Inflammatory macrophage (primary cell): ENCODE measurements at places on chromosomes 12 and 14.

GRCh38 chr12:70686299-70686698, 49.1 kb upstream of the PTPRB start:
- DNase-seq: no peak

GRCh38 chr12:57261428-57261865, 10.5 kb upstream of the STAC3 start:
- DNase-seq: no peak

- DNase-seq: no peak
These were observed 158.8 kb downstream of the TMTC3 start for GRCh38 chr12:88300931-88301330.

- DNase-seq: no peak
These were observed 40.4 kb upstream of the PPP2R5C start for GRCh38 chr14:101721111-101721510.

- no peak for DNase-seq
These were observed 94.1 kb upstream of the TMPO start for GRCh38 chr12:98421316-98421715.

GRCh38 chr14:61475316-61475715, 153.9 kb downstream of the PRKCH start:
- DNase-seq: peak; percentile 77

GRCh38 chr14:35355981-35356841, 48.3 kb downstream of the NFKBIA start:
- no peak for DNase-seq

DNA sequence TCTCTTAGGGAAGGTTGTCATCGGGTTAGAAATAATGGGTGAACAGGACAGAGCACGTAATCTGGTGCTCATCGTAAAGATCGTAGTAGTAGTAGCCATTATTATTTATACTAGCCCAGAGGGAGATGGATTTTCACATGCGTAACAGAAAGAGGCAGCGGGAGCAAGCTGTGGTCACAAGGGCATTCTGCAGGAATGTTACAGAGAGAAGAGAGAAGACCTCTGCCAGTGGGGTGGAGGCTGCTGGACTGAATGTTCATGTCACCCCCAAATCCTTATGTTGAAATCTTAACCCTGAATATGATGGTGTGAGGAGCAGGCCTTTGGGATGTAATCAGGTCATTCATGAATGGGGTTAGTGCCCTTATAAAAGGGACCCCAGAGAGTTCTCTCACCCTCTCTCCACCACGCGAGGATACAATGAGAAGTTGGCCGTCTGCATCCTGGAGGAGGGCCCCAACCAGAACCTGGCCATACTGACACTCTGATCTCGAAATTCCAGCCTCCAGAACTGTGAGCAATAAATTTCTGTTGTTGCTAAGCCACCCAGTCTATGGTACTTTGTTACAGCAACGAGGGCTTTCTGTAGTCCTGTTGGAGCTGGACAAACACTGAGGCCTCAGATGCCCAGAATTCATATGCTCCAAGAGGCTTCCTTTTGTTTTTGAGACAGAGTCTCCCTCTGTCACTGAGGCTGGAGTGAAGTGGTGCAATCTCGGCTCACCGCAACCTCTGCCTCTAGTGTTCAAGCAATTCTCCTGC, 131.2 kb upstream of the MED13L start:
- DNase-seq: no peak

DNA sequence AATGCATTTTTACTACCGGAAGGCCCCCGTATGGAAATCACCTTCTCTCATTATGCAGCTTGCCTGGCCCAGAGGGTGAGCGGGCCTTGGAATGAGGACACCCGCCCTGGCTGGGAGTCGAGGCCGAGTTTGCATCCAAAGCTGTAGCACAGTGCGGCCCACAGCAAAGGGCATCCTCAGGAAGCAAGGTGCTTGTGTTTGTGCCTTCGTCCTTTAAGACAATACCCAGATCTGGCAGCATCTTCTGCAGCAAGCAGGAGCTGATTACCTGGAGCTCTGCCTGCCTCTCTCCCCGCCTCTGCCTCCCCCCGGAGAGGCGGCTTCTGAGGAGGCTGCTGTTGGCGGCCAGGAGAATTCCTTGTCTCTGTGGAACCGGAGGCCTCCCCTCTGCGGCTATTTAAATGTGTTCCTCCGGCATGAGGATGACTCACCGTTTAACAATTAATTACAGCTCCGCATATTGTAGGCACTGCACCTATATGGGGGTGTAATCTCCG, 145.3 kb downstream of the CACNA1C start:
- DNase-seq: no peak

DNA sequence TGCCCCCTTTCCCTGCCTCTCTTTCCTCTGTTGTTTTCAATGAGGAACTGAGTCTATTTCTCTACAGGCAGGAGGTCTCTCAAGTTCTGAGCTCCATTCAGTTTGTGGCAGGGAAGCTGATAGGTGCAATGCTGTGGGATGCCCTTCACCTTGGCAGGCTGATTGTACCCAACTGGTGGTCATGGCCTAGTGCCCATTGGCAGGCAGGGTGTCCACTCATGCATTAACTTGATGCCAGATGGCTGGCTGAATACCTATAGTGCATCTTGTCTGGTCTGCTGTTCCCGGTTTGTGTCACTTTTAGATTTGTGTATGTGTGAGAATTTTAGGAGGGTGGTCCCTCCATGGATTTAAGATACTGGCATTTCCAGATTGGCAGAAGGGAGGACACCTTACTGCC, 20.0 kb upstream of the ITGA5 start:
- DNase-seq: no peak

GRCh38 chr12:11894890-11895289, 175.8 kb upstream of the BCL2L14 start:
- DNase-seq: no peak

DNA sequence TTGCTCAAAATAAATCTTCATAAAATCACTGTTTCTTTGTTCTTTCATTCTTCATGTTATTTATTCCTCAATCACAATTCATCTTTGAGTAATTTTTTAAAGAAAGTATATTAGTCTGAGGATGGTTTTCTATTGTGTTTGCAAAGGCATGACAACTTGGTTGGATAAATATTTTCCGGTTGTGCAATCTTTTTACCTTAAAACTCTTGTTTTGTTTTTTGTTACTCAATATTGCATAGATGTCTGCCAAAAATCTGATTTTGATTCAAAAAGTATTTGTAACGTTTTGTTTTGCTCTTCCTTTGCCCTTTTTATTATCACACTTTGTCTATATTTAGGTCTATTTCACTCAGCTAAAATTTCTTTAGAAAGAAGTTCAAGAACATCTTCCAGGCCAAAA, 86.2 kb upstream of the SYT1 start:
- DNase-seq: no peak

DNA sequence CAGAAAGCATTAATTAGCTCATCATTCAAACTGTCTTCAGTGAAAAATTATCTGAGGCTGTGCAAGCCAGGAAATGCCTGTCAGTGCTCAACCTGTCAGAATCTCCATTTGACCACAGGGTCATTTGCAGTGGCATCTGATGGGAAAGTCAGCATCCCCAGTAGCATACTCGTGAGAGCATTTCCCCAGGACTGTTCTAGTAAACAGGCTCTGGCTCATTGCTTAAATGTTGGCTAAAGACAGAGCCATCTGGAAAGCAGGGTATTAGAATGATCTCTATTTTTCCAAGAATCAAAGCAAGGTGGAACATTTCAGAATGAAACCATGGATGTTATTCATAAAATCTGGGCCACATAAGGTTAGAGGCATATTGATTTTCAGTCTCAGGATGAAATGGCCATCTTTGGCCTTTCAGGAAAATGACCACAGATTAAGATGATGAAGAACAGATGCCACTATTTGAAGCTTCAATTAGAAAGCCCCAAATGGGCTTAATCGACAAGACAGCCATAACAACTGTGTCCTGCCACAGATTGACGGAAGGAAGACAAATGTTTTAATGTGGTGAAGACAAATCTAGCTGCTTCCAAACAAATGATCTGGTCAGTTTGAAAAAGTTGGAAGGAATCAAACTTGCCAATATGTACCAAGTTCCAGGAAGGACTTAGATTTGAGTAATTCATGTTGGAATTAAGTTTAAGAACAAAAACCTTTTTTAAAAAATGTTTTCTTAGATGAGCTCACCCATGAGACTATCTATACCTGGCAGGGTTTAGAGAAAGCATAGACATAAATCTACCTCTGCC, 94.0 kb upstream of the FAR2 start:
- no peak for DNase-seq

DNA sequence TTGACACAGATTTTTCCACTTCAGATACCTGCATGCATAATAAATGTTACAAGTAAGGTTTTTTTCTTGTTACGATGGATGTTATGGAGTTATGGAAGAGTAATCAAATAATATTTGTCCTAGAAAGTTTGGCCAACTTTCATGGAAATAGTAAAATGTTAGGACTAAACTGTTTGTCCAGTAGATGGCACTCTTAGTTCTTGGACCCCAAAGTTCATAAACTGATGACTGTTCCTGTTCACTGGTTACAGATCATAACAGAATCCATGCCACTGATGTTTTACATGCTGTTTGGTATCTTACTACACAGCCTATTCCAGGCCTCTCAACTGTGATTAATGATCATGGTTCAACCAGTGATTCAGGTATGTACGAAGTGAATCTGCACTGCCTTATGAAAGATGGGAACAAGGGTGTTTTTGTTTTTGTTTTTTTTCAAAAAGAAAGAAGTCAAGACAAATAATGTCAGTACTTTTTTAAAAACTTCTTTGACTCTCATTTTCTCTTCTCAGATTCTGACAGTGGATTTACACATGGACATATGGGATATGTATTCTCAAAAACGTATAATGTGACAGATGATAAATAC, 48.8 kb upstream of the SLCO1C1 start:
- DNase-seq: peak; percentile 5

GRCh38 chr12:131528144-131528543, 182.7 kb upstream of the SFSWAP start:
- DNase-seq: no peak

DNA sequence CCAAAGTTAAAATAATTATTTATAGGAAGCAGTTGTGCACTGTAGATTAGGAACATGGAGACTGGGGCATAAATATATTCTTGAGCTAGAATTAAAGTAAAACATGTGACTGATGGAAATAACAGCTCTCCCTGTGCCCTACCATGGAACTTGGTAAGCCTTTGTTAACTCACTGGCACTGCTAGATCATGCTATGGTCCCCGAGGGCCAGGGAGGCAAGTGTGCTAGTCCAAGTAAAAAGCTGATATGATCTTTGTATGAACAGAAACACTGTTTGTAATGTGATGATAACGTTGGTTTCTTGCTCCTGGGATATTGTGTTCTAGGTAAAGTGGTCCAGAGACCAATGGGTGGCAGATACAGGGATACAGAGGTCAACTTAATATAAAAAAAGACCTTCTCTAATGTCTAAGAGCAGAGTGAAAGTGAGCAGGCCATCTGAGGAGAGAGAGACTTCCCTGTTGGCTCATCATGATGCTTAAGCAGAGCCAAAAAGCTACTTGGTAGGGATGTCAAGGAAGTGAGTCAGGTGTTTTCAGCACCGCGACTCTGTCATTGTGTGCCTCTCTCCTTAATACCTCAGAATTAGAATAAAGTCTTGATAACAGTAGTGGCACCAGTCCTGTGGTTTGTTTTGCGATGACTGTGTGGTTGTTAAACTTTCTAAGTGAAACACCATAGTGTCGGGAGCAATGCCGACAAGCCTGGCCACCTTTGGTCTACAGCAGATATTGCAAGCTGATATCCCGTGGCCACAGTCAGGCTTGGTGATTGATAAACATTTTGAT, 27.6 kb downstream of the BICD1 start:
- DNase-seq: no peak

DNA sequence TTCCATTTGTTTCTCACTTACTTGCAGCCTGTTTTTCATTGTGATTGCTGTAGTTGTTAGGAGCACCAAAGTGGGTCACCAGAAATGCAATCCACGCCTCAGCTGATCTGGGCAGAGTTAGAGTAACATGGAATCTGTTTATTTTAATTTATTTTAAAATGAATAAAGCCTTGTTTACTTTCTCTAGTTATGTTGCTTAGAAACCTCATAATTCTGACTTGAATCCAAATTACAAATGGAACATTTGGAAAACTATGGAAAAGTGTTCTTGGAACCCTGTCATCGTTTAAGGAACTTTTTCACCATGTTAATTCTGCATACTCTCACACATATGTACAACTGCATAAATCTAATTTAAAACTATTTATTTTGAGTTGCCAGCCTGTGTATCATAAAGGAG, 92.2 kb upstream of the DAAM1 start:
- DNase-seq: no peak

DNA sequence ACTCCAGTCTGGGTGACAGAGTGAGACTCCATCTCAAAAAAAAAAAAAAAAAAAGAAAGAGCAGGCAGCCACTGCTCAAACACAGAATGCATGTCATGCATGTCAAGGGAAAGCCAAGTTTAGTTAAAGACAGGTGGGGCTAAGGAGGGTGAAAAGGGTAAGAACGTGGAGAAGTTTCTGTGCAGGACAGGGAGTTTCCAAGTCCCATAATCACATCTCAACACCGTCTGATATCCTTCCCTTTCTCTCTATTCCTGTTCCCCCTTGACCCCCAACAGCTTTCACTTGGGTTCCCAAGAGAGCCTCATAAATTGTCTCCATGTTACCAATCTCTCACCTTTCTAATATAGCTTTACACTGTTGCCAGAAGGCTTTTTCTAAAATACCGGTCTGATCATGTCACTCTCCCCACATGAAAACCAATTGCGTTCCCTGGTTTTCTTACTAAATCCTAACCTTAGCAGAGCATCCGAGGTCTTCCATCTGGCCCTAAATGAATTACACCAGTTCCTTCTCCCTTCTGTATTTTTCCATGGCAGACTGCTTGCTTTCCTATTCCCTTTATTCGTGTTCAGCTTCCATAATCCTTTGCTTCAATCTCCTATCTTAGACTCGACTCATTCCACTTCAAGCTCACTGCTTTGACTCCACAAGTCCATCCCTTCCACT, 37.0 kb downstream of the LIMA1 start:
- DNase-seq: no peak

GRCh38 chr14:100824091-100824551, 1.8 kb upstream of the MEG3 start:
- no peak for DNase-seq

GRCh38 chr14:20578325-20578724, 9.5 kb downstream of the RNASE11 start:
- DNase-seq: no peak

DNA sequence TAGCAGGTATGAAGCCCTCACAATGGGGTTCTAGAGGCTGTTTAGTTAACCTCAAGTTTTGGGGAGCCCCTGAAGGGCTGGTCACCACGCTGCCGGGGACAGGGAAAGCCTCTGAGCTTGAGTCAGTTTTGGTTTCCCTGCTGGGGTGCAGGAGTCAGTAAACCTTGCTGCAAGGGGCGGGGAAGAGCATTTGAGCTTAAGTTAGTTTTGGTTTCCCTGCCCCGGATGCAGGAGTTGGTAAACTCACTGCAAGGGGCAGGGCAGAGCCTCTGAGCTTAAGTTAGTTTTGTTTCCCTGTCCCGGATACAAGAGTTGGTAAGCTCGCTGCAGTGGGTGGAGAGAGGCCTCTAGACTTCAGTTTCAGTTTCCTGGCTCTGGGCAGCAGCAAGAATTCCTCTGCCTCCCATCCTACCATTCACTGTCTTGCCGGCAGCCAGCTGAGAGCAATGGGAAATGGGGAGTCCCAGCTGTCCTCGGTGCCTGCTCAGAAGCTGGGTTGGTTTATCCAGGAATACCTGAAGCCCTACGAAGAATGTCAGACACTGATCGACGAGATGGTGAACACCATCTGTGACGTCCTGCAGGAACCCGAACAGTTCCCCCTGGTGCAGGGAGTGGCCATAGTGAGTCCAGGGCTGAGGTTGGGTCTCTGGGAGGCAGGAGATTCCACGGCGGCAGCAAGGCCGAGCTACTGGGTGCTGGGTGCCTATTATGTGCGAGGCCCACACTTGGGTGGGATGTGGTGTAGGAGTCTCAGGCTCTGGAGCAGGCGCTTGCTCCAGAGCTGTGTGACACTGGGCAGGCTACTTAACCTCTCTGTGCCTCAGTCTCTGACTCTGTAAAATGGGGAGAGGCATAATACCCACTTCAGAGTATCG, at the start of gene OAS2:
Gene OAS2 (plus strand): TSS at position 357 of the 878 bp plus-strand sequence. CDS start 90 bp downstream, at position 447.
- DNase-seq: peak; percentile 90
